ENCODE measurements at places on chromosomes 3 and 15.

GRCh38 chr15:68526269-68526668, 52.5 kb upstream of the CORO2B start:
- DNase-seq, result no peak

DNA sequence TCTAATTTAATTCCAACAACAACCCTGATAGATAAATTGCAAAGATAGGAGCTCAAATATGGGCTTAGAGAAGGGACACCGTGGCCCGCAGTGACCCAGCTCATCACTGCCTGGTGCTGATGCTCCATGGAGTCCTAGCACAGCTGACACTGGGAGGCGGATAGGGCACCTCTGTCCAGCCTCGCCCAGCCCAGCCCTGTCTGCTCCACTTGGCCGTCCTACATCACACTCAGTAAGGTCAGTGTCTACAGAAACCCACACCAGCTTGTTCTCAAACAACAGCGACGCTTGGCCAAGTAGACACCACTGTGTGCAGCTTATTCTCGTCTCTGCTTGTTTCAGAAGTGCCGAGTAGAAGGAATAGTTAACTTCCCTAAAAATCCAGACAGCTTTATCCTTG, 33.9 kb downstream of the GABRB3 start:
- peak; percentile 88 for DNase-seq

GRCh38 chr3:62529230-62529629, 155.9 kb upstream of the FEZF2 start:
- DNase-seq, result no peak

GRCh38 chr3:194196876-194197275, 60.9 kb downstream of the HES1 start:
- no peak for DNase-seq

- DNase-seq, result no peak
Observed at GRCh38 chr15:53457479-53457878, 302.0 kb downstream of the WDR72 start.

DNA sequence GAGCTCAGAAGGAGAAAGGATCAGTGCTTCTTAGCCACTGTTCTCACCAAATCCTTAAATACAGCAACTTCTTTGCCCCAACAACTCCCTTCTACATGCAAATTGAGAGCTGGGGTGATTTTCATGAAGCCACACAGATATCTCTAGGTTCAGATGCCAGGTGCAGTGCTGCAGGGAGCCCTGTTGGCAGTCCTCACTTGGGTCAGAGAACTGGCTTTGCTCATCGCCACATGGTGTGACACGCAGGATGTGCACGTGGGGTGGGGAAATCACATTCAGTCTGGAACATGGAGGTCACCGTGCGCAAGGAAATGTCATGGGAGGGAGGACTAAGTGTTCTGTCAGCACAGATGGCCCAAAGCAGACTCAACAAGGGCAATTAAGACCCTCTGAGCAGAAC, 103.8 kb downstream of the WDR76 start:
- DNase-seq, result no peak

DNA sequence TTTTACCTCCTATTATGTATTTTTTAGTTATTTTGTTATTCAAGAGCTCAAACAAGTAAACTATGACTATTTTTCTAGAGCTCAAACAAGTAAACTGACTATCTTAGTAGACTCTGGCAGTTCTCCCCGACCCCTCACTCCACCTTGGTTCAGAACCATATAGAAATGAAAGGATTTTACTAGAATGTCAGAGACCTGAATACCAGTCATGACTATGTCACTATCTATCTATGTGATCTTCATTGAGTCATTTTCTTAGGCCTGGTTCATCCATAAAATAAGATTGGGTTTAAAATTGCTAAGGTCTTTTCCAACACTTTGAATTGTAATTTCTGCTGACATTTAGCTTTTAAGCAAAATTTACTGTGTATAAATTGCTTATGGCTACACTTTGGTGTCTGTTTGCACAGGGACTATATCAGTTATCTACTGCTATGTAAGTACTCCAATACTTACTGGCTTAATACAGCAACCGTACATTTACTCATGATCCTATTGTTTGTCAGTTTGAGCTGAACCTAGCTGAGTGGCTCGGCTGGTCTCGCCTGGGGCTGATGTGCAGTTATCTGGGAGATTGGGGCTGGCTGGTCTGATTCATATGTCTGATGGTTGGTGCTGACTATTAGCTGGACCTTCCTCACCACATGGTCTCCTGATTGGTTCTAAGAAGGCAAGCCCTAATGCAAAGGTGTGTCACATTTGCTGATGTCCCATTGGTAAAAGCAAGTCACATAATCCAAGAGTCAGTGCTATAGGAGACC, 37.0 kb downstream of the RASA2 start:
- no peak for DNase-seq

DNA sequence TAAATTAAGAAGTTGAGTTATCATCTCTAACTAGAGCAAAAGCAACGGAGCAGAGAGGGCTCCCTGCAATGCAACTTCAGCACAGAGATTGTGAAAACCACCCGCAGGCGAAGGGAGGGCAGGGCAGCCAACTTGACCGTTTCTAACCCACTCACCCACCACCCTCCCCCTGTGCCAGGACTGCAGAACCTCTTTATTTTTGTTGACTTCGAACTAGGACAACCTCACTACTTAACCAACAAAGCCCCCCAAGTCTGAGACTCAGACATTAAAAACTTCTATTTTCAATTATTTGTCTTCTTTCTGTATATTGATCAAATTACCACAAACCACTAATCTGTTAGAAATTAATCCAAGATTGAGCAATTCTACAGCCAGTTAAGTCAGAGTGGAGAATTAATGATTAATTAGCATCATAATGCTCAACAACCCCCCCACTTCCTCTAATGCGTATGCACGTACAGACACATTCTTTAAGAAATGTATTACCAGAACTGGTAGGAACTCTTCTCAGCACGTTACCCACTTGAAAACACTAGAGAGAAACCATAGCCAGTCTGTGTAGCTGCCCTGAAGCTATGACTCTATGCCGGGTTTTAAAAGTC, 2.0 kb downstream of the MGLL start:
- DNase-seq, result no peak

- DNase-seq, result no peak
Observed at GRCh38 chr3:120153294-120153693, 59.0 kb upstream of the GSK3B start.

DNA sequence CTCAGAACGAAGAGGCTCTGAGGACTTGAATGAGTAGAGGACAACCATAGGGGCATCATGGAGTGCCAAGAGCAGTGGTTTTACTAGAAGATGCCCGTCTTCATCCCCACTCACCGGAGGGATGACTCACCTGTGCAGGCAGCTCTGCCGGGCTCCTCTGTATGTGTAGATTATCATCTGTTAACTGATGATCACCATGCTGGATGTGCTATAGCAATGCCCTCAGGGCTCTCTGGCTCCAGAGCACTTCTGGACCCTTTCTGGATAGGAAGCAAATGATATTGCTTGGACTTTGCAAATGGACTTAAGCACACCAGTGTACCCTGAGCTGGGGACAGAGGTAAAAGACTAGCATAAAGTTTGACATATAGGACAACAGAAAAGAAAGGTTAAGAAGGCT, 10.2 kb upstream of the TGFBR2 start:
- no peak for DNase-seq

- peak; percentile 26 for DNase-seq
Observed at GRCh38 chr3:127135241-127136023, 57.5 kb upstream of the PRR23E start.

DNA sequence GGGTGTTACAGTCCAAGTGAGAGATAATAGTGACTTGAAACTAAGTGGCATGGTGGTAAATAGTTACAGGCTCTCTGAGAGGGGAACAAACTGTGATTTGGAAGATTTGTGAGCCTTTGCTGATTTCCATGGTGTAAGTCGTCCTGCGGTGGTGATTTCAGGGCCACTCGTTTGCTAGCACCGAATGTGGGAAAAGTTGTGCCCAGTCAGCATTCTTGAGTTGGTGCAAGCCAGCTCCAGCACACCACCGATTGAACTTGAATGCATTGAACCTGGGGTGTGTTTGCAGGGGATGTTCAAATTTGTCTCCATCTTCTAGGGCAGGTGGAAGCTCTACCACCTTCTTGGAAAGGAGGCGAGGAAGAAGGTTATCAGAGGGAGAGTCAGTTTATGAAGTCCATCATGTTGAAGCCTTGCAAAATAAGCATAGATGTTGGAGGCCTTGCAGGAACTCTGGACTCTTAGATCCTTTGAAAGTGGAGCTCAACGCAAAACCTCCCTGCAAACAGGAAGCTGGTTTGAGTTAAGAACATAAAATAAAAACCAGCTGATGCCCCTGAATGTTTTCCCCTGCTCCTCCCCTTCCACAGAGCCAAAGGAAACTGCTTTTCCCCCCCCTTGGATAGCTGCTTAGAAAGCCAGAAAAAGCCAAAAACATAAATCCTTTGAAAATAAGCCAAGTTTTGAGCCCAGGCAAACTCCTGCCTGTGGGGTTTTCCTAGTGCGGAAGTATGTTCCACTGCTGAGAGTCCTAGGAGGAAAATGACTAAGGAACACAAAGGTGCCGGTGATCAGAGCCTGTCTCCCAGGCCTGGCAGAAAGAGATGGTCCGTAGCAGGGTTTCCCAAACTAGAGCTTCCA, 21.9 kb downstream of the MAPKBP1 start:
- no peak for DNase-seq

- peak; percentile 34 for DNase-seq
Observed at GRCh38 chr15:55108858-55109518, 87.8 kb downstream of the RSL24D1 start.

DNA sequence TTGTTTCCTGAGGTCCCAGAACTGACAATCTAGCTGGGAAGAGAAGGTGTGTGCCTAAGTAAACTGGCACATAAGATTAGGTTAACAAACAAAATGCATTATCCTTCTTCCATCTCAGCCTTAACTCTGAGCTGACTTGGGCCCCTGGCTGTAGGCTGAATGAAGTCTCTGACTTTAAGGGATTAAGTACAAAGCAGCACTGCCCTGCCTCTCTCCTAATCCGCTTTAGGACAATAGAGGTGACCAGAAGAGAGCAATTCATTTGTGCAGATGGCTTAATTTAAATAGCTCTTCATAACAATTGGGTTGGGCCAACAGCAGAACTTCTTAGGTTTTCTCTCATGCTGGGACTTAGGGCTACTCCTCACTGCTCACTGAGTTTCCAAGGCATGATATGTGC, 181.6 kb upstream of the SOX14 start:
- no peak for DNase-seq

DNA sequence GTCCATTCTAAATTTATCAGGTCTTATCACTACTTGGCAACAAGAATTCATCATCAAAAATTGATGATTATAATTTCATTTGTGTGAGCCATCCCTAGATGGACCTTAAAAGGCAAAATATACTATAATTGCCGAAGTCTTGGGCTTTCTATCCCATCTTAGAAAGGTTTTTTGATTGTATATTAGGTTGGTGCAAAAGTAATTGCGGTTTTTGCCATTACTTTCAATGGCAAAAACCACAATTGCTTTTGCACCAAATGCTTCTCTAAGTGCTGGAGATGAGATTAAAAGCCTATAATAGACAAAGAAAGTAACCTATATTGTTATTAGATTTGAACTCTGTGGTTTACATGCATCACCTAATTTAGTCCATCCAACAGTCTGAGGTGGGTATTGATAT, 612.9 kb downstream of the ZNF385D start:
- DNase-seq, result no peak

- DNase-seq, result no peak
Observed at GRCh38 chr3:56939834-56940233, 120.6 kb upstream of the SPATA12 start.

DNA sequence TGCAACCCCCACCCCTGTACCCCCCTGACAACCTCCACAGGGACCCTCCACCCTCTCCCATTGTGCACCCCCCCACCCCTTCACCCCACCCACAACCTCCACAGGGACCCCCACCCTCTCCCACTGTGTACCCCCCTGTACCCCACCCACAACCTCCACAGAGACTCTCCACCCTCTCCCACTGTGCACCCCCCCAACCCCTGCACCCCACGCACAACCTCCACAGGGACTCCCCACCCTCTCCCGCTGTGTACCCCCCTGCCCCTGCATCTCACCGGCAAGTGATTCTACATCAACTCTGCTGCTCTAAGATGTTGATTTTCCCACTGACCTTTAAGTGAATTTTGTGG, 51.5 kb upstream of the RPL32 start:
- no peak for DNase-seq

- DNase-seq, result no peak
Observed at GRCh38 chr15:27638958-27639357, 460.2 kb downstream of the OCA2 start.

GRCh38 chr3:30933478-30934207, 39.2 kb upstream of the GADL1 start:
- DNase-seq, result peak; percentile 85

GRCh38 chr15:62494197-62494596, 329.1 kb upstream of the C2CD4B start:
- DNase-seq, result no peak

- DNase-seq, result peak; percentile 11
Observed at GRCh38 chr15:96746665-96747064, 416.2 kb downstream of the NR2F2 start.

GRCh38 chr15:73931441-73931840, 5.2 kb downstream of the LOXL1 start:
- no peak for DNase-seq

DNA sequence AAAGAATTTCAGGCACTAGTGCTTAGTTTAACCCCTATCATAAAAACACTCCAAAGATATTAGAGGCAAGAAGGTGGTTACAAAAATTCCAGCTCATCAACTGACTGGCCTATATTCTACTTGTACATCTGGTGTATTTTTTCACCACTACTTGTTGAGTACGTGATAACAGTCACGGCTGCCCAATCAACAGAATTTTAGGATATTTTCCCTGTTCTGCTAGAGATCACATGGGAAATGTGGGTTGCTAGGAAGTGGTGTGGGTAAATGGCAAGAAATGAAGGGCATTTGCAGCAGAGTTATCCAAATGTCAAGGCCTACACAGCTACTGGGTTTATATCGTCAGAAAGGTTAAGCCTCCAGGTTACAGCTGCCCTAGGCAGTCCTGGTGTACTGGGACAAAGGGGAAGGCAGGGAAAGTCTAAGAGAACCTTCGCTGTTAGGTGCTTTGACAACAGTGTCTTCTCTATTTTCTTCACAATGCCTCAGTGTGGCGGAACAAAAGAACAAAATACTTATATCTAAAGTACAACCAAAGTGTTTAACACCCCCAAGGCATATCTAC, 81.9 kb downstream of the FMN1 start:
- no peak for DNase-seq

- no peak for DNase-seq
Observed at GRCh38 chr15:94930960-94931359, 699.6 kb downstream of the MCTP2 start.

- DNase-seq, result no peak
Observed at GRCh38 chr15:78620527-78621421, at the start of gene CHRNA3. TSS of gene CHRNA3 (minus strand) at chr15:78620996. CDS start at chr15:78620794, 202 bp downstream.

DNA sequence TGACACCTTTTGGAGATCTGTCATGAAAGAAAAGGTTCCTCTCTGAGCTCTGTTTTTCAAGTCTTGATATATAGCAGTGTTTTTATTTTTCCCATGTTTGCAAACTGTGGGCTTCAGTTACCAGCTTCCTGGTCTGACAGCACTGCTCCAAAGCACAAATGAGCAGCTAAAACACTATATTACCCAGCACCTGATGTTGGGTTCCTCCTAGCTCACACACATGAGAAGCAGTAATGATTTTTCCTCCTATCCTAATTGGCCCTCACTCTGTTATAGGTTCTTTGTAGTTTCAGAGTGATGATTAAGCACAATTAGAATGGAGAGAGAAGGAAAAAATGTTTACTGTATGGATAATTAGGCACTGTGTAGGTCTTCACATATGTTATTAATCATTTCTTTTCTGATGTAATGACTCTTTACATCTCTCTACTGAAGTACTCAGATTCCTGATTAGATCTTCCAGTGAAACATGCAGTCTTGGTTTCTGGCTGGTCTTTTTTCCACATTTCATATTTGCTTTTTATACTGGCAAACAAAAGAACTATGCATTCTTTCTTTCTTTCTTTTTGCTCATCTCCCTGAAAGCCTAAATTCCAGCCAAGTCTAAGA, 939.7 kb downstream of the NSUN3 start:
- peak; percentile 24 for DNase-seq
